AML-193 (cell line): ENCODE measurements at places on chromosomes 13 and 19.

GRCh38 chr13:28493740-28494503, 1.0 kb downstream of the FLT1 start:
- no peak for DNase-seq

DNA sequence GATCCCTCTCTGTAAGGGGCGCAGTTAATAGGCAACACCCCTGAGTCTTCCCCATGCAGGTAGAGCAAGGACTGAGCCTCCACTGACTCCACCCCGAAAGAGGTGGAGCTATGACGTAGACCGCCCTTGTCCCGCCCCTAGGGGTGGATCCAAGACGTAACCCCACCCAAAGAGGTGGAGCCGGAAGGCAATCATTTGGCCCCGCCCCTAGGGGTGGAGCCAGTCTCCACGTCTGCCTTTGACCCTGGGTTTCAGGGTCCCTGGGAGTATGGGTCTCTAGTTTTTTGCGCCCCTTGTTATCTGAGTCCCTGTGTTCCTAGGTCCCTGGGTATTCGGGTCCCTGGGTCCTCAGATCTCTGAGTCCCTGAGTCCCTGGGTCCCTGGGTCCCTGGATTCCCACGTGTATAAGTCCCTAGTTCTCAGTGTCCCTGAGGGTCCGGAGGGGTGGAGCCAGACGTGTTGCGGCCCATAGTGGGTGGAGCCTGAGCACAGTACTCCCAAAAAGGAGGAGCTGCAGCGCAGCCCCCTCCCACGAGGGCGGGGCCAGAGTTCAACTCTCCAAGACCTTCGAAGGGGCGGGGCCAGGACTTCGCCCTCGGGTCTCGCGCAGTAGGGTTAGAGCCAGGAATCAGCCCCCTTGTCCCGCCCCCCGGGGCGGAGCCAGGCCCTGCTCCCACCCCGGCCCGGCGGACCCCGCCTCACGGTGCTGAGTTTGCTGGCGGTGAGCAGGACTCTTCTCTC, 5.3 kb downstream of the DENND1C start:
- DNase-seq = no peak

DNA sequence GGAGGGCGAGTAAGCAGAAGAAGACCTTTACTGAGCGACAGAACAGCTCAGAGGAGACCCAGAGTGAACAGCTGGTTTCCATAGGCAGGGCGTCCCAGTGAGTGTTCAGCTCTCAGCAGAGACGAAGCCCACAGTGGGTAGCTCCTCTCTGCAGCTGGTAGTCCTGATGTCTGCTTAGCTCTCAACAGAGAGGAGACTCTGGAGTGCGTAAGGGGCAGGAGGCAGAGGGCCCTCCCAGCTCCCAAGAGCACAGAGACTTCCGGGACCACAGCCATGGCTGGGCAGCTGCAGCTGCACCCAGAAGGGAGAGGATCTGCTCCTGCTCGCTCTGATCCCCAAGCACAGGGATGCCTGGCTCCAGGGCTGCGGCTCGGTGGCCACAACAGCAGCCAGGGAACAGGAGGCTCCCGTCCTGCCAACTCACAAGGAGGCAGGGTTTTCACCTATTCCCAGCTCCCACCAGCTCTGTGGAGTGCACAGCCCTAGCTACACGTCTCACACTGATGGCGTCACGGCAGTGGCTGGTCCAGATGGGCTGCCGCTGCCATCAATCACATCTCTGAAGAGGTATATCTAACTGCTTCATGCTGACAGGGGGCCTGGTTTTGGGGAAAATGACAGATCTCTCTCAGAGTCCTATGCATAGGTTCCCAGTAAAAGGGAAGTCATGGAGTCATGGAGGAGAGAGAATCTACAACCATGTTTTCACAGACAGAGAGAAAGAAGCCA, 2660.1 kb upstream of the PCDH20 start:
- no peak for DNase-seq

DNA sequence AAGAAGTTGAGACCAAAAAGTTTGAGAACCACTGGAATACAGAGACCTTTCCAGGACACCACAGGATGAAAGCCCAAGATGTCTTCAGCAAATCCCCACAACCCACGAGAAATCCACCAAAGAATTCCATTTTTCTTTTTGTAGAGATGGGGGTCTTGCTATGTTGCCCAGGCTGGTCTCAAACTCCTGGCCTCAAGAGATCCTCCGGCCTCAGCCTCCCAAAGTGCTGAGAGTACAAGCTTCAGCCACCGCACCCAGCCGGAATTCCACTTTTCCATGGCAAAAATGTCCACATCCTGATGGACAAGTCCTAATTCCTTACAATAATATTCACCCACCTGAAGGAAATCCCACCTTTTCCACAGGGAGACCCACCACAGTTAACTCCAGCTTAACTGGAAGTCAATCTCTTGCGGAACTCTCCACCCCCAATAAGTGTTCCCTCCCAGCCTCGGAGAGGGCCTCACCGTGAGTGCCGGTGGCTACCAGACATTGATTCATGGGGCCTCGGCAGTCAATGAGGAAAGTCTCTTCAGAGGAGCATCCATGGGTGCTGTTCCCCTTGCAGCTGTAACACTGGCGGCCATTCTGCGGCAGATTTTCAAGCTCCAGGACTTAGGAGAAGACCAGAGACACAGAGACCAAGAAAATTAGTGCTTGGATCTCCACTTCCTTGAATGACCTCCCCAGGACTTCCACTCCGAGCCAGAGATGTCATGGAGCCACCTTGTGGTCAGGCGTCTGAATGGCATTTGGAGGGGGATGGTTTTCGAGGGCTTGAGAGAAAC, 12.3 kb upstream of the CADM4 start:
- peak; percentile 67 for DNase-seq

- DNase-seq = no peak
Measured at GRCh38 chr19:51146751-51147150, 4.7 kb downstream of the SIGLEC7 start.

DNA sequence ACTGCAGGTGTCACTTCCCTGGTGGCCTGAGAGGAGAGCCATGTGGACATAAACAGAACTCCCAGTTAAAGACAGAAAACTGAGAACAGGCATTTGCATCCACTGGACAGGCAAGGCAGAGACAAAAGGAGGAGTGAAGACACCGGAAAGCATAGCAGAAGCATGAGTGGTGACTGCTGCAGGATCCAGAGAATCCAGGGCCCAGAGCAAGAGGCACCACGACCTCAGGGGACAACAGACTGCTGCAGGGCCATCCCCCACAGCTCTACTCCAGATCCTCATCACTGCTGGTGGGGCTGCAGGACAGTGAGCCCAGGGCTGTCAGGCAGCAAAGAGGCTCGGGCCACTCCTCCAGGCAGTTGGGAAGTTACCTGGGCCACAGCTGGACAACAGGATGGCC, 14.5 kb upstream of the ISYNA1 start:
- no peak for DNase-seq

DNA sequence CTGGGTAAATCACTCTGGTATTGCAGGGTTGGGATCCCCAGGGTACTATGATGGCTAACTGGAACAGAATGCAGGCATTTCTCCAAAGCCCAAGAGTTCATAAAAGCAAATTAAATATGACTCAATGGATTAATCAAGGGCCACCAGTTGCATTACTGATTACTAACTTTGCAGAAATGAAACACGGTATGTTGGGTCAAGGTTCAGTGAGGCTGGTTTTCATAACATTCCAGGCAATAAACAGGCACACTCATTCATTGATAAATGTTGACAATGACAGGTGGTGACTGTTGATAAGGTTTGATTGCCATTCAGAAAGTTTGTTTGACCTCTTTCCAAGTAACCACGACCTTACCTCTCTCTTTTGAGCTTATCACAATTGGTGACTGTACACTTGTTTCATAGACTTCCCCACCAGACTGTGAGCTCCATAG, 506 bp upstream of the AP1M1 start:
- DNase-seq = no peak

GRCh38 chr13:71727662-71728061, 139.3 kb downstream of the DACH1 start:
- DNase-seq = no peak

DNA sequence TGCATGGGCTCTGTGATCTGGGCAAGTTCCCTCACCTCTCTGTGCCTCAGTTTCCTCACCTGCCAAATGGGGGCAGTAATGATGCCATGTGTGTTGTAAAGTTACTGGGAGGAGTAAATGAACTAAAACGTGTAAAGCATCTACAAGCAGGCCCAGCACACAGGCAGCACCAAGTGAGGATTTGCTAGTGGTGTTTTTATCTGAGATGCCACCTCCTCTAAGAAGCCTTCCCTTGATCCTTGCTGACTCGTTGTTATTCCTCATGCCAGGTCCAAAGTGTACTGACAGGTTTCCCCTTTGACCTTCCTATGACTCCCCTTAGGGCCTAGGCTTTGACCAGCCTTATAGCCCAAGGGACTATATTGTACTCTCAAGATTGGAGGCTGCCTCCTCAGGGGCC, 1.5 kb upstream of the UQCRFS1 start:
- DNase-seq = no peak

DNA sequence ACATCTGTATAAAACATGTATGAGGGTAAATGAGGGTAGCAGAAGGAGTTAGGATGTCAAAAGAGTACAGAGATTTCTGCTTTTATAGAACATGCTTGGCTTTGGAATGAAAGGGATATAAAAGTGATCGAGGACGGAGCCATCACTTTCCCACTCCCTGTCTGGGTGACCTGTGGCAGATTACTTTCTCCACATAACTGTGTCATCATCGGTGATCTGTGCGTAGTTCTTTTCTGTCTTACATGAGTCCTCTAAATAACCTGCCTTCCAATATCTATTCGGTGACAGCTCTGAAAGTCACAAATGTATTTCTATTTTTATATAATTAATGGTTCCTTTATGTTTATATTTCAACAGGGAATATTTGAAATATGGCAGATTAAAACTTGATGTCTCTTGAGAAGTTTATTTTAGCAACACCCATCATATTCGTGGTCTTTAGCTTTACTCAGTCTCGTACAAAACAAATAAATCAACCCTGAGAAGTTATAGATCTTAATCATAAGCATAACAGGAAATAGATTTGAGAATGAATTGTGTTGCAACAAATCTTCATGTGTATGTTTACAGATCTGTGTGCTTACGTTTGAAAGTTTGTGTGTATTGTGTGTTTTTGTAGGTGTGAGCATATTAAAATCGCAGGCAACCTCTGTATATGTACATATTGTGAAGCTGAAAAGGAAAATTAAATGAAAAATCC, 1094.3 kb downstream of the EFNB2 start:
- DNase-seq = no peak

DNA sequence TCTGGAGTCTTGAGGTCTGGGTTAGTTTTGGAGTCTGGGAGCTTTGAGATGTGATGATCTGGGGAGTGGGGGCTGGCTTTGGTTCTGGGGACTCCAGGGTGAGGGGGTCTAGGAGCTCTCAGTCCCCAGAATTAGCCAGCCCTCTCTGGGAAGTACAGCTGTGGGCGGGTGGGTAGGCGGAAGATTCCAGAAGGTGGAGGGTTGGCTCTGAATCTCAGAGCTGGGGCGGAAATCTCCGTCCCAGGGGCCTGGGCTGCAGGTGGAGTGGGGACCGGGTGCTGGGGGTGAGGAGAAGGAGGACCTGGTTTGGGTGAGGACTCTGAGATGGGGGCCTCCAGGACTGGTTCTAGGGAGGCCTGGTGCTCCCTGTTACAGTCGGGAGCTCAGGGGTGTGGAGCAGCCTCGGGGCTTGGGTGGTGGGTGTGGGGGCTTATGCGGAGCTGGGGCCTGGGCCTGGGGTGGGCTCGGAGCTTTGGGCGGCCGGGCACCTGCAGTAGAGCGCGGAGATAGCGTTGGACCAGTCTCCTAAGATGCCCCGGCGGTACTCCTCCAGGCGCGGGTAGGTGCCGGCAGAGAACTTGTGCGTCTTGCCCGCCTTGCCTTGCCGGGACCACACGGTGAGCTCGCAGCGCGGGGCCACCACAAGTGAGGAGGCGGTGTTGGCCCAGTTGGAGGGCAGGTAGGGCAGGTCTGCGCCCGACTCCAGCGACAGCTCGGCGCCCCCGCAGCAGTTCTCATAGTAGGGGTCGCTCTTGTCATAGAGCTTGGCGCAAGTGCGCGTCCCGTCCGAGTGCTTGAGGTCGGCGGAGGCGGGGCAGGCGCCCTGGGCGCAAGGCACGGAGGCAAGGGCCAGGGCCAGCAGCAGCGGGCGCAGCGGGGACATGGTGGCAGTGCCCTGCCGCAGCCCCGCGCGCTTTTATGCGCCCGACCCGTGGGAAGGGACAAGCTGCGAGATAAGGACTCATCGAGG, at the start of gene SYCN:
TSS of gene SYCN (minus strand) at position 892 of the 970 bp plus-strand sequence. CDS start at position 883, 9 bp downstream.
- no peak for DNase-seq

DNA sequence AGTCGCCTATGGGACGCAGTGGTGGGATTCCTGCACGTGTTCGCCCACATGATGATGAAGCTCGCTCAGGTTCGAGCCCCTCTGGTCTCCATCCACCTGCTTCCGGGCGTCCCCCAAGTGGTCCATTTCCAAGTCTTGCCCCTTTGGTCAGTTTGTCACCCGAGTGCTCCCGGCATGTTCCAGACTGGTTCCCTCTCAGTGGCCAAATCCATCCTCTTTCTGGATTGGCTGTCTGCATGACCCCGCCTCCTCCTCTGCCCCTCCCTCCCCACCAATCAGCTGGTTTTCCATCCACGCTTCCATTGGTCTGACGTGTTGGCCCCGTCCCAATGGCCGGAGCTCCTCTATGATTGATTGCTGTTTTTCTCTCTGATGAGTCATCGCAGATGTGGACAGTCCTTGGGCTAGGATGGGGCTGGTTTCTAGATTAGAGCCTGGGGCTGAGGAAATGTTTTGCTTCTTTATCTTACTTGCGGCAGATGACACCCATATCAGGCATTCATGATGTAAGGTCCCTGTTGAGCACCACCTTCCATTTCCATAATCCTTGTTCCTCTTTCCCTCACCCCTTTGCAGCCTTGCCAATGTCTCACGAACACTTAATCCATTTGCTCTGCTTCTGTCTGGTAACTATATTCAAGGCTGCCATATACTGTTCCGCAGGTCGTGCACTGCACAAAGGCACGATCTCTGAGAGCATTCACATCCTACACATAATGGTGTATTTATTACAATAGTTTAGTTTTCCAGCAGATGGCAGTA, 73.8 kb downstream of the MAP4K1 start:
- DNase-seq = peak; percentile 85

DNA sequence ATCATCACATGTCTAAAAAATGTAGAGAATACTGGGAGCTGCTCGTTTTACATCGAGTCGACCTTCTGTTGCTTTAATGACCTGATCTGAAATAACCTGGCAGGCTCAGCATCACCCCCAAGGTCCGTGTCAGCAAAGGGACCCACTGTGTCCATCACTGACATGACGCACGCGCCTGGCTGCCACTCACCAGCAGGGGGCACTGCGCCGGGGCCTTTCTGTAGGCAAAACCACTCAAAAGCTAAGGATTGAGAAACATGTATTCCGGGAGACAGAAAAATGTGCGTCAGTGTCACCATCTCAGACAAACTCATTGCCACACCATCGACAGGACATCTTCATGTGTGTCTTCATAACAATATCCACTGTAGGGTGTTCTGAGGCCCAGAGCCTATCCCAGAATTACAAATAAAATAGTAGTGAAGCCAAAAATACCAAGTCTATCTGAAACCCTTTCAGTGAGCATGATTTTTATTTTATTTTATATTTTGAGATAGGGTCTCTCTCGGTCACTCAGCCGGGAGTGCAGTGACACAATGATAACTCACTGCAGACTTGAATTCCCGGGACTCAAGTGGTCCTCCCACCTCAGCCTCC, 130.3 kb upstream of the LSM14A start:
- peak; percentile 52 for DNase-seq

- no peak for DNase-seq
Measured at GRCh38 chr13:76461484-76461883, 424.7 kb downstream of the KCTD12 start.
